ENCODE measurements at places on chromosomes 3 and 15. TPM values are rescaled to one million over a fixed set of nuclear protein-coding genes. Genes with fewer than 3 reads are reported as not detected.

Gene SNTN
- total RNA-seq = not detected

DNA sequence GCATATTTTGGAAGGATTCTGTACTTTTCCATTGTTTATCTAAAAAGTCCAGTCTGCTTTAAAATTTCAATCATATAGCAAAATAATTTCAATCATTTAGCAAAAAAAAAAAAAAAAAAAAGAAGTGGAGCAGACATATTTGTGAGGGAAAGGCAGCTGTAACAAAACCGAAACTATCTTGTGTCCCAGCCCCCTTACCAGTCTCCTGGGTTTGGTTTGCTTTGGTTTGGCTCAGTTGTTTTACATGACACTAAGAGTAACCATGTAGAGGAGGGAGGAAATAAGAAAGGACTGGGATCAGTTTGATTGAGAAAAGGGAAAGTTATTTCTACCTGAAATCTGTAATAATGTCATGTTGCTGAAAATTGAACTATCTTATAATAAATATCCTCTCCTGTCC lies 158.8 kb upstream of the GADL1 start:
- DNase-seq = no peak

Gene LRRN1
- 1.6 TPM for total RNA-seq

DNA sequence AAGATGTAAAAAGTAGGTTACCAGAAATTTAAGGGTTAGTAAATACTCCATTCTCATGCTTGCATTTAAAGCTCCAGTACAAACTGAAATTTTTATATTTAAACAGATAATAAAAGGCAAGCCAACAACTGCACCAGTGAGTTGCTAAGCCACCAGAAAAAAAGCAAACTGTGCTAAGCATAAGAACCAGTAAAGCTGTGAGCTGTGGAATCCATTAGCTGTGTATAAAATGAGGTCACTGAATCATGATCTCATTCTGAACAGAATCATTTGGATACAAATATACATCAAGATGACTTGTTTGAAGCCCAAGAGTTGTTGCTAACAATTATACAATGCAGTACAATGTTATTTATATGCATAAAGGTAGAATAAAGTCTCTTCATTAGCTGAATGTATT lies 1312.2 kb downstream of the SI start:
- no peak for DNase-seq

DNA sequence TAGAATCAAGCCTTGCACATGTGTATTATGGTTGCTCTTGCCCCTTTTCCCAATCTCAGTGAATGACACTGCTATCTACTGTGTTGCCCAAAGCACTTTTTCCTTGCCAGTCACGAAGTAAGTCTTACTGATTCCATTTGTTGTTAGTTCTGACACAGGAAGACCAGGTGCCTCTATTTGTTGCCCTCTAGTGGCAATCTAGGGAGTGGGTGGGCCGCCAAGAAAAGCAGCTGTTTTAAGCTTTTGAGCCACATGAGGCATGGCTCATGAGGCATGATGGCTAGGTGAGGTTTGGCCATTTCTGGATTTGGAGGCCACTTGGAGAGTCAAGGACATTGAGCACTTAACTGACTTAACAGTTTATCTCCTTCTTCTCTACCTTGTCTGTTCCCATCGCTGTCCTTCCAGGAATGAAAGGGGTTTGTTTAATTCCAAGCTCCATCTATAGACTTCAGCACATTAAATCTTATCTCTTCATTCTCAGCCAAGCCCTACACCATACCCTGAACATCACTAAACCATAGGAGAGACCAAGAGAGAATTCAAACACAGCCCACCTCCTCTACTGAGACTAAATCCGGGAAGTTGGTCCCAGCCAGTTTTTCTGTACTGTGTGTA lies 103.1 kb downstream of the HCN4 start:
- DNase-seq = peak; percentile 64
